Skin of body (tissue), 3 donors: ENCODE measurements at places on chromosomes 5 and 9. TPM values are rescaled to one million over a fixed set of nuclear protein-coding genes. Genes with fewer than 3 reads are reported as not detected.

ARL15 gene
- total RNA-seq: 73.2 TPM

GTF2H2 gene
- 36.7 TPM for total RNA-seq

TPD52L3 gene
- not detected for total RNA-seq

DNA sequence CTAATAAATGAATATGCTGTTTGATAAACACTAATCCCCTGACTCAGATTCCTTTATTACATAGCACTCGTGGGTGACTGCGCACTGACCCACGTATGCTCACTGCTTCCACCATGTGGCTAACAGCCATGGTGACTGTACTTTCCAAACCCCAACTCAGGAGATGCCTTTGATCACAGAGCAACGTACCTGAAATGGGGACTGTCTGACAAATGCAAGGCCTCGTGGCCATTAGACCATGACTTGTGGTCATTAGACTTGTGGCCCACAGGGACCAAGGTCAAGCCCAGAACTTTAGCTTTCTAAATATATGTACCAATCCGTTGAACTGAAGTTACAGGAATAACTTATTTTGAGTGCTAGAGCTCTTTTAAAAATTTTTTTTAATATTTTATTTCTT lies 46.6 kb downstream of the CYFIP2 start:
- DNase-seq: no peak

DNA sequence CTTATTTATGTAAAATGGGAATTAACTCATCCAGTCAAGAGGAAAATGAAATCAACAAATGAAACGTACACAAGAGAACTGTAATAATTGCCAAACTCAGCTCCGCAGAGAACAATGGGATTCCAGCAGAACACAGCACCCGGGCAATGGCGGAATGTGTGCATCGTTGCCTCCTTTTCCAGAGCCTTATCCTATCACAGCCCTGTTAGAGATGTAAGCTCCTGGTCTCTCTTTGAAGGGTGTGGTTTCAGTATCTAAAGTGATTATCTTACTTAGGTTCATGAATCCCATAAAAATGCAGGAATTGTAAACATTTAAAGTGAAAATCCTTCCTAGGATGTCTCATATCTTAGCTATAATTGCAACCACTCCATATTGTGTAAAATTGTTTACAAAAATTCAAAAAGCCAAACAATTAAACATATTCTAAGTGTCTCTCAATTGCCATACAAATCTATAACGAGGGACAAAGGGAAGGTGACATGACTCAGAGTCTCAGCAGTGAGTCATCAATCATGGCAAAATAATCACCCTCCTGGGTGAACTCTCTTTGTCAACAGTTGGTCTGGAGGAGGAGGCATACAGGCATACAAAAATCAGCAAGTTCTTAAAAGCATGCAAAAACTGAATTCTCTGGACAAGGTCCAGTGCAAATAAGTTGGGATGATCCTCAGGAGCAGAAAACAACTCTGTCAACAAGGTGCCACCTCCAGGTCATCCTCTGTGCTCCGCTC lies 22.6 kb downstream of the SEMA5A start:
- DNase-seq: no peak

DNA sequence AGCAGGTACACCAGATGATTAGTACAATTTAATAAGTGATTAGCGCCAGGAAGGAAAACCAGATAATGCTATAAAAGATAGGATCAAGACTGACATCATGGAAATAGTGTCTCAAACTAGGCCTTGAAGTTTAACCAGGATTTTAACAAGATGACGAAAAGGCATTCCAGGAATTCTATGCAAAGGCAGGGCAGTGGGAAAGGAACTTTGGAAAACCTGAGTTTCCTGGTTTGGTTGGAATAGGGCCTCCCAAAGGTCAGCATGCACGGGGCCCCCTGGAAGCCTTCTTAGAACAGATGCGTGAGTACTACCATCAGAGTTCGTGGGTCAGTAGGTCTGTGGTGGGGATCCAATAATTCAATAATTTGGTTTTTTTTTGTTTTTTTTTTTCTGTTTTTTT lies 935.2 kb upstream of the DMAC1 start:
- no peak for DNase-seq
